ENCODE measurements at places on chromosomes 1 and 21.

DNA sequence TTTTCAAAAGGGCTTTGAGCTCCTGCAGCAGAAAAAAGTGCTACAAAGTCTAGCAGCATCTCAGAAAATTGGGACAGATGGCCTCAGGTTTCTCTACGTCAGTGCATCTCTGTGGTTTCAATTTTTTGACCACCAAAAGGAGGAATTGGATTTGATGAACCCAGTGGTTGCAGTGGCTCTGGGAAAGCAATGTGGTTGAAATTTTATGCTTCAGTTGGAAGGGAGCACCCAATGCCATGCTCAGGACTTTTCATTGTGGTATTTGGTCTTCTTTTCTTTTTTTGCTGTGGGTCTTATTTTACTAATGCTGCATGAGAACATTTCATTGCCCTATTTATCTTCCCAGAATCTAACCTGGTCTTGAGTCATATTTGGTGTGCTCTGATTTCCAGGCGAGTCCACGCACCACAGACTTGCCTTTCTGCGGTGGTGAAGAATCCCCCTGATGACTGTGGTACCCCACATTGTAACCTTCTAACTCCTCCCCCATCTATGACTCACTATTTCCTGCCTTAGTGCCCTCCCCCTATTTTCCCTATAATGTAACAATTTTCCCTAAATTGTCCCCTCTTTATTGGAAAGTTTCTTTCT is 56.7 kb downstream of the S1PR1 start:
- no peak for DNase-seq

- no peak for DNase-seq
Measured at GRCh38 chr1:116409751-116410191, 36.7 kb downstream of the ATP1A1 start.

DNA sequence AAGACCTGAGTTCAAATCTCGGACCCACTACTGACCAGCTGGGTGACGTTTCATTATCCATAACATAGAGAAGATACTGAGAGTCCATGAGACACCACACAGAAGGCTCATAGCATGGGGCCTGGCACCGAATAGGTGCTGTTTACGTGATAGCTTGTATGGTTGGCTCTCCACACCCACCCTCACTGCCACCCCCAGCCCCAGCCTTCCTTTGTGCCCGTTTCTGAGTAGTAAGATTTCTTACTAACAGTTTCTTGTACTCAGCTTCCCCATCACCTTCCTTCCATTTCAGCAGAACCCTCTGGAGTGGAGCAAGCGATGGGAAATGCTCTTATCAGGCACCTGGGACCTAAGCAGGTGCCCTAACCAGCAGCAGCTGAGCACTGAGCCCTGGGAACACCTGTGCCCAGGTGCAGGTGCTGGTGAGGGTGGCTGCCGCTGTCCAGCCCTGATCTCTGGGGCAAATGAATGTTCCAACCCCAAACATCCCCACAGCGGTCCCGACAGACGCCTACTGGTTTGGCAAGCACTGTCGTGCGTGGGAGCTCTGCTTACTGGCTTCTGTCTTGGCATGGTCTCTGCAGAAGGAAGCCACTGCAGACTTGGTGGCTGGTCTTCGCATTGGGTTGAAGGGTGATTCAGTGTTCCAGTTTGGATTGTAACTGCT is 225.4 kb downstream of the CAMTA1 start:
- DNase-seq, result no peak

DNA sequence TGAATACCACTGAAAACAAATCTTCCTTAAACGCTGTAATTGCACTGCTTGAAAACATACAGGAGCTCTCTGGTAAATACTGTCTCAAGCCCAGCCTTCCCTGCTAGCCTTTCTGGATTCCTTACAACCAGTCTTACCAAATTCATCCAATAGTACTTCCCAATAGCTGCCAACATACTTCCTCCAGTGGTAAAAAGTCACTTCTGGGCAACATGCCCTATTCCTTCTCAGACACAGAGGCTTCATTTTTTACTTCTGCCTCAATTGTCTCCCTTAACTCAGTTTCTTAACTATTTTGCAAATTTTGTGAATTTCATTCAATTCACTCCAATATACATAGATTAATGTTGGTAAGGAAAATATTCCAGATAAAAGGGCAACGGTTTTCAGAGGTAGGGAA is 166.3 kb downstream of the TBX15 start:
- DNase-seq, result no peak

DNA sequence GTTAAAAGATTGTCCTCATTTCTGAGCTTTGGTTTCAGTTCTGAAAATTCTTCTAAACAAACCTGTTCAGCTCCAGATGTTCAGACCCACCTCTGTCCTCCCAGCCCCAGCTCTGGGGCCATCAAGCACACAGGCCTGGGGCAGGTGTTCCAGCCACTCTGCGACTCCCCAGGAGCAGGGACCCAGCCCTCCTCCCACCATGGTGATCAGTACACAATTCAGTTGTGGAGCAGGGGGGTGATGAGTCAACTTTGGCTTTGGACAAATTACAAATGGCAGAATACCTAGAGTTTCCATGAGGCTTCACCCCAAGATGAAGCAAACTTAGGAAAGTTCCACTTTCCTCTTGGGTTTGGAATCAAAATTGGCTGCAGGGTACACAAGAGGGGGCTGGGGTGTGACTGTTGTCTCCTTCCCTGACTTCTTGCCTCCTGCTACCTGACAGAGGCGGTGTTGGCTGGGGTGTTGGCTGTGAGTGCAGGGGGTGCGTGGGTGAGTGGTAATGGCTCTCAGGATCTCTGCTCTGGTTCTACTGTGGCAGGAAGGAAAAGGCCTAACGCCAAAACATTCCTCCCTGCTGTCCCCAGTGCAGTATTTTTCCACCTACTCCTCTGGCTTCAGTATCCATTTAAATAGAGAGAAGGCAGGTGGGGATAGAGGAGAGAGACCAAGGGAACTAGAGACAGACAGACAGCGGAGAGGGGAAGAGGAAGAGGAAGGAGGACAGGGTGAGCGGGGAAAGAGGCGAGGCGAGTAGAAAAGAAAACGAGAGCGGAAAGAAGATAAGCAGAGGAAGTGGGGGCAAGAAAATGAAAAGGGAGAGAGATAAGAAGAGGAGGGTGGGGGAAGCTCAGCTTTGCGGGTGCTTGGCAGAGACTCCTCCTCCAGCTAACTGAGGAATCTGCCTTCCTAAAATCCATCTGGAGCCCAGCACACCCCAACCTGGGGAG is 20.6 kb upstream of the LRRN2 start:
- no peak for DNase-seq

GRCh38 chr1:24369199-24369598 is 44.4 kb downstream of the STPG1 start:
- no peak for DNase-seq

- no peak for DNase-seq
Measured at GRCh38 chr1:89631816-89632656, 884 bp upstream of the LRRC8C start.

DNA sequence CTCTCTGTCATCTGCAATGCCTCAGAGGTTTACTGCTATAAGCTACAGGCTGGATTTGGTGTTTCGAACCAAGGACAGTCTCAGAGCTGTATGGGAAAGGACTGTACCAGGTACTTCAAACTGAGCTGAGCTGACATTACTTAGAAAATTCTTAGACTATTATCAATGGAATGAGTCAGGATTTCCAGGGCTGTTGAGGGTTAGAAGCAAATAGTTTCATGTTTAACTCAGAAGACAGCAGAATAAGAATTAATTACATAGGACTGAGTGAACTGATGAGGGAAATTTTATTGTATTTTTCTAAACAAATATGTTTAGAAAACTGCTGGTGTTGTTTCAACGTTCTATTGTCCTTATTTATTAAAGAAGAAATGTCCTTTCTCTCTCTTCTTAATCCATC is 74.3 kb upstream of the CAPZB start:
- DNase-seq, result no peak

DNA sequence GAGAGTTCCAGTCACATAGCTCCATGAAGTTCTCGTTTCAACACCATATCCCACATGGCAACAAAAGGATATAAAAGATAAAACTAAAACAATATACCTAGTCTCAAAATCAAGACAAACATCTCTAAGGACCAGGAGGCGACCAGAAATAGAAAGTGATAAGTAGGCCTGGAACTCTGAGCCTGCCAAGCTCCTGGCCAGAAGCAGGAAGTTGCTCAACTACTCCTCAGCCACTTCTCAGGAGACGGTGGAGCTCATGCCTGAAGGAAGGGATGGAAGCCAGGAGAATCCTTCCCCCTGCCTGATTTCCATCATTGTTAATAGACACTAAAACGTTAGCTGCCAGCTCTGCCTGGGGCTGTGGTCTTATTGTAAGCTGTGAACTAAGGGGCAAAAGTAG is 94.7 kb downstream of the DISP1 start:
- no peak for DNase-seq

- DNase-seq, result no peak
Measured at GRCh38 chr1:19877821-19878636, 4.2 kb upstream of the OTUD3 start.

GRCh38 chr21:38751379-38752050 is 54.2 kb upstream of the ETS2 start:
- no peak for DNase-seq

Measured in stimulated activated CD8-positive, alpha-beta memory T cell treated with anti-CD3 and anti-CD28 coated beads, Interleukin-12 subunit alpha, Interleukin-12 subunit beta, amount 100 ng/mL, for 4 hours (primary cell).